NCI-H187 treated with DMSO at 0.1 percent for 48 hours (cell line): ENCODE measurements at places on chromosomes 6 and 20.

DNA sequence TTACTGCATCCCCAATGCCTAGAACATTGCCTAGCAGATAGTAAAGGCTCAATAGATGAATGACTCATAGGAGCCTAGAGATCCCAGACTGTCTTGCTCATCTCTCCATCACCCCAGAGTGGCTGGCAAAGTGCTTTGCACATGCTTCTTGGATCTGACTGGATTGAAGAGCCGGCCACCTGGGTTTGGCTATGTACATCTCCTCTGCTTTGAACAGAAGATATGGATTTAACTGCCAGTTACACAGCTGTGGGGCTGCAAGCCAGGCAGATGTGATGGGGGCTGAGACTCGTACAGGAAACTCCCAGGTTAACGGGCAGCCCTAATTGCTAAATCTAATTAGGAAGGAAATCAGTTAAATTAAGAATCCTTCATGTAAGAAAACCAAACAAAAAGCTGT, 28.6 kb downstream of the MYLIP start:
- no peak for DNase-seq

DNA sequence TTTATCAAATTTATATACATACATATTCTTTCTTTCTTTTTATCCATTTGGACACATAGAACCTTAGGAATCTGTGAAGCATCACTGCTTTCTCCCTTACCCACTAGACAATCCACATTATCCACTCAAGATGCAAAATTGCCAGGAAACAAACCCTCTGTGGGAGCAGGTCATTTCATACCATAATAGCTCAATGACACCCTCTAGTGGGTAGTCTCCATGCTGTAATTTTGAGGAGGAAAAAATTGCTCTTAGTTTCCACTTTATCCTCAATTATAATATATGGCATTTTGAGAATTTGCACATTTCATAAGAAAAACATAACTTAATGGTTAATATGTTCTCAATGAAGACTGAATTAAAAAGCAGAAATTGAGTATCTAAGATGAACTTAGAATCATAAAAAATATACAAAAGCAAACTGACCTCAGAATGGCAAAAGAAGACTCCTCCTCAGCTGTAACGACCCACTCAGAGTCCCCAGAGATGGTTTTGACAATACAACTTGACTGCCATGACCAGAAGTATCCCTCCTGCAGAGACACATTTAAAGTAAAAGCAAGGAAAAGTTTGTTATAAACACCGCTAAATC, 164.1 kb downstream of the FRK start:
- DNase-seq: no peak

GRCh38 chr6:105161421-105161820, 18.4 kb downstream of the POPDC3 start:
- DNase-seq: no peak

GRCh38 chr6:52691718-52692117, 20.8 kb downstream of the TMEM14A start:
- DNase-seq: no peak

GRCh38 chr6:149904661-149905370, 6.9 kb upstream of the RAET1E start:
- DNase-seq: no peak
